ENCODE measurements at places on chromosomes 2 and 18.
A peak's percentile ranks its signal among the peaks of the same experiment; 100 is the strongest.

- DNase-seq = no peak
Observed at GRCh38 chr2:70513738-70514137, 39.9 kb downstream of the TGFA start.

DNA sequence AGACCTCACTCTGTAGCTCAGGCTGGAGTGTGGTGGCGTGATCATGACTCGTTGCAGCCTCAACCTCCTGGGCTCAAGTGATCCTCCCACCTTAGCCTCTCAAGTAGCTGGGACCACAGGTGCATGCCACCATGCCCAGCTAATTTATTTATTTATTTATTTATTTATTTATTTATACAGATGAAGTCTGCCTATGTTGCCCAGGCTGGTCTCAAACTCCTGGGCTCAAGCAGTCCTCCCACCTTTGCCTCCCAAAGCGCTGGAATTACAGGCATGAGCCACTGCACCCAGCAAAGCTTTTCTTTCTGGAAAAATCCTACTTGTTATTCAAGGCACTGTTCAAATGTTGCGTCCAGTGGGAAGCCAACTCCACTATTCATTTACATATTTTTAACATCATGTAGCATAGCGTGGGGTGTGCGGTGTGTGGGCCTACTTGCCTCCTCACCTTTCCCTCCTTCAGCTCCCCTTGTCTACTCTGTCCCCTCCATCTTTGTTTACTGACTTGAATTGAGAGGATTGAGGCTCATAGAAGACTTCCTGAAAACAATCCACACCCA, 6.8 kb upstream of the RHOB start:
- DNase-seq = no peak

- DNase-seq = no peak
Observed at GRCh38 chr2:198297350-198297749, 493.0 kb downstream of the PLCL1 start.

DNA sequence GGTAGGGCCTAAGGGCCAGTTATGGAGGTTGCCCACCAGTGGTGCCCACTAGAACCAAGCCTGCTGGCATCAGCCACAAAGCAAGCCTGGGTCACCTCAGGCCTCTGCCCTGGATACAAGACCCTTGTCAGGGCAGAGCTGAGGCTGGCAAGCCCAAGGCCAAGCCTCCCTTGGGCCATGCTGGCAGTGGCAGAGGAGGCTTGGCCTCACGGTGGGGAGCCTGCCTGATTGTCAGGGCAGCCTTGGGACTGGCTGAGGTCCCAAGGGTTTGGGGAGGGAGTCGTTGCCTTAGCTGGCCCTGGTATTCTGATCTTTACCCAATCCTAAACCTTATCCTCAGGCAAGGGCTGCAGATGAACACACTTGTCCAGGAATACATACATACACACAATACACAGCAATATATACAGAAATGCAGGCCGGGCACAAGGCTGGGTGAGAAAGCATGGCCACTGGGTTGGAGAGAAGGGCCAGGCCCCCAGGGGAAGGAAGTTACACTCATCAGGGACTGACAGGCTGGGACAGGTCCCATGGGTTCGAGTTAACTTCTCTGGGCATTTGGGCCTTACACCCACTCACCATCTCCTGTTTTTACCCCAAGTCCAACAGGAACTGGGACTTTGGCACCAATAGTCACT, 21.0 kb downstream of the CCT7 start:
- no peak for DNase-seq

GRCh38 chr2:57444752-57445430, 601.7 kb upstream of the VRK2 start:
- peak; percentile 54 for DNase-seq
